Liver (tissue), 10 donors: ENCODE measurements at places on chromosomes 7 and 10.

- no peak overlapping the region for H3K4me3 ChIP-seq
- H3K4me1 ChIP-seq, result peaks cover 3% of the 10 kb centered on the region
- H3K27ac ChIP-seq, result no peak overlapping the region
- H3K27me3 ChIP-seq, result no peaks in the 10 kb centered on the region
- H3K36me3 ChIP-seq, result no peaks in the 10 kb centered on the region
Observed at GRCh38 chr7:105187302-105188169, 173.5 kb downstream of the KMT2E start.

DNA sequence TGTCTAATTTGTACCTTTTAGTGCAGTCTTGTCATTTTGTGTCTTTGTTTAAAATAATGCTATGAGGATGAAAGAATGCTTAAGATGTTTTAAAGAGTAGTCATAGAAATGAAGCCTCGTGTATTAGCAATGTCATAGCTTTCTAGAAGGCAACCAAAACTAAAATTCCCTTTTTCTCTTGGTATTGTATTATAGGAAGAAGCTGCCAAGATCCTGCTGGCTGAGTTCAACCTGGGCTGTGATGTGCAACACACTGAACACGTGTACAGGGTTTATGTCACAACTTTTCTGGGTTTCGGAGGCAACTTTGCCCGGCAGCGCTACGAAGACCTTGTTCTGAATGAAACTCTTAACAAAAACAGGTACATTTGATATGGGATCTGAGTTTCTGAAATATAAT lies 36.2 kb downstream of the COX15 start:
- H3K36me3 ChIP-seq, result peaks cover 40% of the 10 kb centered on the region
- no peaks in the 10 kb centered on the region for H3K4me1 ChIP-seq
- no peaks in the 10 kb centered on the region for H3K27me3 ChIP-seq
- DNase-seq, result no peak

DNA sequence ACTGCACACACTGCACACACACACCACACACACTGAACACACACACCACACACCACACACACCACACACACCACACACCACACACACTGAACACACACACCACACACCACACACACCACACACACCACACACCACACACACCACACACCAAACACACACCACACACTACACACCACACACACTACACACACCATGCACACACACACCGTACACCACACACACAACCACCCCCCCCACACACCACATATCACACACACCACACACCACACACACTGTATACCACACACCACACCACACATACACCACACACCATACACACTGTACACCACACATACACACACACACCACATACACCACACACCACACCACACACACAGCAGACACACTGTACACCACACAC lies 59.5 kb downstream of the FAM204A start:
- no peak overlapping the region for H3K4me3 ChIP-seq
- H3K36me3 ChIP-seq, result no peaks in the 10 kb centered on the region
- H3K27me3 ChIP-seq, result peaks cover 7% of the 10 kb centered on the region
- no peak overlapping the region for H3K27ac ChIP-seq
- H3K4me1 ChIP-seq, result no peaks in the 10 kb centered on the region
- DNase-seq, result no peak

- DNase-seq, result no peak
- H3K4me3 ChIP-seq, result no peak overlapping the region
- peaks cover 43% of the 10 kb centered on the region for H3K36me3 ChIP-seq
- H3K4me1 ChIP-seq, result no peaks in the 10 kb centered on the region
- no peak overlapping the region for H3K27ac ChIP-seq
Observed at GRCh38 chr7:141754939-141755338, 9.0 kb upstream of the TAS2R3 start.

GRCh38 chr10:57921140-57921539 lies 346.6 kb downstream of the IPMK start:
- no peak for DNase-seq
- H3K4me1 ChIP-seq, result no peaks in the 10 kb centered on the region
- H3K27ac ChIP-seq, result no peak overlapping the region
- no peaks in the 10 kb centered on the region for H3K36me3 ChIP-seq

GRCh38 chr10:132941640-132942051 lies 724 bp downstream of the CFAP46 start:
- no peaks in the 10 kb centered on the region for H3K36me3 ChIP-seq
- peaks cover 8% of the 10 kb centered on the region for H3K27me3 ChIP-seq
- no peak overlapping the region for H3K4me3 ChIP-seq
- no peak for DNase-seq

- H3K27me3 ChIP-seq, result no peaks in the 10 kb centered on the region
- H3K4me1 ChIP-seq, result no peaks in the 10 kb centered on the region
- peaks cover 47% of the 10 kb centered on the region for H3K36me3 ChIP-seq
- no peak for DNase-seq
- H3K27ac ChIP-seq, result no peak overlapping the region
Observed at GRCh38 chr10:997266-998022, 9.2 kb downstream of the GTPBP4 start.

GRCh38 chr7:13107291-13107690 lies 419.9 kb downstream of the ARL4A start:
- H3K36me3 ChIP-seq, result no peaks in the 10 kb centered on the region
- no peaks in the 10 kb centered on the region for H3K4me1 ChIP-seq
- no peak for DNase-seq
- no peaks in the 10 kb centered on the region for H3K27me3 ChIP-seq

DNA sequence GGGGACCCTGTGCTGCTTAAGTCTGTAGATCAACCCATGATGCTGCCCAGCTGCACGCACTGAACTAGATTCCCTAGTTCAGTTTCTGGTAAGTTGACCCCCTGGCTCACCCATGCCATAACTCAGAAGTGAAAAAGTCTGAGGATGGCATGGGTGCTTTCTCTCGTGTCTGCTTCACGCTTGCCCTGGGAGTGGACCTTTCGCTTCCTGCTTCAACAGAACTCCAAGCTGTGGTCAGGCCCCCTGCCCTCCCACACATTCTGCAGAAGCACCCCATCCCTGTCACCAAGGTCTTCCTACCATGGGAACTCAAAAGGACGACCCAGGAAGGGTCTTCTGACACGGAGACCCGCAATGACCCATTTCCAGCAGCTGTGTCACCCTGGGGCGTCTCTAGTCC lies 39.9 kb downstream of the LRRC18 start:
- H3K27me3 ChIP-seq, result no peaks in the 10 kb centered on the region
- H3K27ac ChIP-seq, result no peak overlapping the region
- no peaks in the 10 kb centered on the region for H3K4me1 ChIP-seq
- DNase-seq, result no peak
- H3K4me3 ChIP-seq, result no peak overlapping the region

DNA sequence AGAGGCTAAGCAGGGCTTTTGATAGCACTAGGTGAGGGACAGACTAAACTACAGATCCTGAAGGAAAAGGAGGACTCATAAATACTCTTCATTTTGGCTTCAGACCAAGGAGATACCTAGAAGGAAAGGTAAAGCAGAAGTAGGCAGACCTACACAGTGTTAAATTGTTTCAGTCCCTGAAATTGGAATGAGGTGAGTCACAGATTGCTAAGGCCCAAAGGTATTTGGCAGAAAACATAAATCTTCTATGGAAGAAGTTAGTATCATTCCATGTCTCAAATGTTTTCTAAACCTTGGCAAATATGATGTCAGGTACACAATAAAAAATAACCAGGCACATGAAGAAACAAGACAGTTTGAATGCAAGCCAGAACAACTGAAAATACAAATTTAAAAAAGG lies 30.0 kb downstream of the MTERF1 start:
- H3K36me3 ChIP-seq, result no peaks in the 10 kb centered on the region
- no peaks in the 10 kb centered on the region for H3K4me1 ChIP-seq
- no peak overlapping the region for H3K4me3 ChIP-seq

GRCh38 chr7:92460109-92460508 lies 12.8 kb downstream of the GATAD1 start:
- H3K36me3 ChIP-seq, result peaks cover 5% of the 10 kb centered on the region
- H3K4me1 ChIP-seq, result no peaks in the 10 kb centered on the region
- DNase-seq, result no peak
- no peak overlapping the region for H3K4me3 ChIP-seq

GRCh38 chr7:37065779-37066271 lies 341.5 kb upstream of the AOAH start:
- no peaks in the 10 kb centered on the region for H3K4me1 ChIP-seq
- DNase-seq, result no peak
- H3K4me3 ChIP-seq, result no peak overlapping the region
- H3K27ac ChIP-seq, result no peak overlapping the region

GRCh38 chr10:83089335-83089734 lies 1050.0 kb upstream of the GHITM start:
- H3K27me3 ChIP-seq, result no peaks in the 10 kb centered on the region
- H3K27ac ChIP-seq, result no peak overlapping the region
- H3K4me1 ChIP-seq, result no peaks in the 10 kb centered on the region
- no peak for DNase-seq
- no peak overlapping the region for H3K4me3 ChIP-seq

DNA sequence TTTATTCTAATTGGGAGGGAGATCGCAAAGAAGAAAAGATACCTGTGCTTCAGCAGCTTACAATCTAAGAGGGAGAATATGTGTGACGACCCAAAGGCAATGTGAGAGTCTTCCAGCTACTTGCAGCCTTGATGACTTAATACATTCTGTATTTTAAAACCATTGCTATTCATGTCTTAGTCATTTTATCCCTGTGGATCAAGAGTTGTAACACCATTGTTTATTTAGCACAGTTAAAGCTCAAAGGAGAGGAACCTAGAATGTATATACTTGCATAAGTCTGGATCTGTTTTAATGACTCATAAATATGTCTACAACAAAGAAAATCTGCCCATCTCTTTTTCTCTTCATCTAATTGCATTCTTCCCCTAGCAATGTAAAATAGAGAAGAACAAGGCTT lies 117.9 kb upstream of the DLX6 start:
- no peaks in the 10 kb centered on the region for H3K27me3 ChIP-seq
- no peaks in the 10 kb centered on the region for H3K36me3 ChIP-seq
- no peak overlapping the region for H3K27ac ChIP-seq

DNA sequence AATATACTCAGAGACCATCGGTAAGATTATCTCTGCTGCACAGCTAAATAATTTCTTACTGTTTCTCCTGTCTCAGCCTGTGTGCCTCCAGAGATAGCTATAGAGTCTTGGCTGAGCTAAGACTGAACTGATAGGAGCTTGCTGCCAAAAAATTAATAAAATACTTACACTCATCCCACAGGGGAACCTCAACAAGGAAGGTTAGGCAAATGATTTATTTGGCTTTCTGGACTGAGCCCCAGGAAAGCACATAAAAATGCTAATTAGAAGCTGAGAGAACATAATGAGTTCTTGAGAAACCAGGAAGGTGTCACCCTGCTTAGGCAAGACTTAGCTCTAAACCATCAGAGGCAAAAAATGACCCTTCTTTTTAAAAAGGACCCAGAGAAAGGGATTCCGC lies 534.5 kb downstream of the TNS3 start:
- DNase-seq, result no peak
- H3K27ac ChIP-seq, result no peak overlapping the region
- peaks cover 4% of the 10 kb centered on the region for H3K4me1 ChIP-seq
- no peak overlapping the region for H3K4me3 ChIP-seq
- H3K27me3 ChIP-seq, result no peaks in the 10 kb centered on the region

GRCh38 chr10:118594392-118595063 lies 920 bp downstream of the PRLHR start:
- no peak overlapping the region for H3K27ac ChIP-seq
- H3K4me1 ChIP-seq, result no peaks in the 10 kb centered on the region
- H3K4me3 ChIP-seq, result no peak overlapping the region
- H3K36me3 ChIP-seq, result no peaks in the 10 kb centered on the region
- peaks cover 10% of the 10 kb centered on the region for H3K27me3 ChIP-seq

DNA sequence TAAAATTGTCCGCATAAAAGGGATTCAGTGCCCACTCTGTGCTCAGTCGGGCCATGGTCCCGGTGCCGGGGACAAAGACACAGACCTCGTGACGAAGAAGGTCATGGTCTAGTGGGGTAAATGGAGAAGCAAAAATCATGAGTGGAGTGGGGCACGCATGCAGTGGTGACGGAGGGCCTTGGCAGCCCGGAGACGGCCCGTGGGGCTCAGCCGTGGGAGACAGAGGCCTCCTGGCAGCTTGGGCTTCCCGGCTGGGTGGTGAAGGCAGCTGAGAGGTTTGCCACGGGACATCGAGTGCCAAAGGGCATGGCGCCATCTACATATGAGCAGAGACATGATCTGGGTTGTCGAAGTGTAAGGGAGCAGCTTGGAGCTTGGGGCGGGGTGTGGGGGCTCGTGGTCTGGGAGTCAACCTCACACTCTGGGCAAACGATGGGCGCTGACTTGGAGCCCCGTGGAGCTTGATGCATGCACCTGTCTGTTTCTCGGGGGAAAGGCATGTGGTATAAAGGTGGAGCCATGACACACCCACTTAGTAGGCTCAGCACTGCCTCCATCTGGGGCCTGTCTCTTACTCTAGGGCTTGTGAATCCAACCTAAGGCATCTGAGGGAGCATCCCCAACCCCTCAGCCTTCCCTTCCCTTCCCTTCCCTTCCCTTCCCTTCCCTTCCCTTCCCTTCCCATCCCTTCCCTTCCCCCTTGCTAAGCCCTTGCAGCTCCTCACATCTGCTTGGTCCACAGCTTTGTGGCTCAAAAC lies 151.0 kb upstream of the INSYN2A start:
- H3K27ac ChIP-seq, result no peak overlapping the region
- H3K4me1 ChIP-seq, result no peaks in the 10 kb centered on the region
- peaks cover 17% of the 10 kb centered on the region for H3K36me3 ChIP-seq

DNA sequence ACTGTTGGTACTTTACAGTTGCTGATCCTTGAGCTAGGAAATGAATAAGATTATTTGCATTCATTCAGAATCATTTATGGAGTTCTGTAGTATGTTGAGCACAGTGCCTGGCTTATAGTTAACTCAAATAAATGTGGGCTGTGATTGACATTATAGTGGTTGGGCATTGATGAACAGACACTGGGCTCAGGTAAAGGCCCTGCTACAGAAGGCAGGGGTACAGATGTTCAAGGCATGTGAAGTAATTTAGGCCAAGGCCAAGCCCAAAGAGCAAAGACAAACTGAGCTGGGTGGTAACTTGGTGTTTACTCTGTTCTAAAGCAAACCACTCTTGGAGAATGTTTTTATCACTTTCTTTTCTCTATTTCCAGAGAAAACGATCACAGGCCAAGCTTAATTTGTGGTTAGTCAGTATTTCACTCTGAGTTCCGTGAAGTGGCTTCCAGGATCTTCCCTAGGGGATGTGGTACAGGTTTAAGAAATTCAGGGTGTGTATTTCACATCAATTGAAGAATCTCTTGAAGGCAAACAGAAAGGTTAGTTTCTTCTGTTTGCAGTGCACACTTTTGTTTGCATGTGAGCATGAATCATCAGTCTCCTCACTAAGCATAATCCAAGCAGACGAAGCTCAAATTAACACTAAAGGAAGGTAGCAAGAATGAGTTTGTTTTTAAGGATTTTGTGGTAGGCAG lies 113.9 kb upstream of the PRR15 start:
- no peak overlapping the region for H3K27ac ChIP-seq
- no peaks in the 10 kb centered on the region for H3K27me3 ChIP-seq
- H3K4me3 ChIP-seq, result no peak overlapping the region
- H3K36me3 ChIP-seq, result peaks cover 2% of the 10 kb centered on the region
- peaks cover 5% of the 10 kb centered on the region for H3K4me1 ChIP-seq

DNA sequence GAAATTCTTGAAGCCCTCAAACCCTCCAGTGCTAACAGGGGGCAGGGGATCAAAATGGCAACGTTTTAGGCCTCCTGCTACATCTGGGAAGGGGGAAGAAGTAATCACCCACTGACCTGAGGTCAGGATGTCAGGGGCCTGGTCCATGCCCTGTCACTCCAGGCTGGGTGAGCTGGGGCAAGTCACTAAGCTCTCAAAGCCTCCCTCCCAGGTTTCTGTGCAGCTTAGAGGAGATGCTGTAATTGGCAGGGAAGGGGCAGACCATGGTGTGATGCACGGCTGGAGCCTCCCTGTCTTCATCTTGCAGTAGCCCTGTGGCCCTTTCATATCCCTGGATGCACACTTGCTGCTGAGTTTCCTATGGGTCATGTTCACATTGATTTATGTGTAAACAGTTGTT lies 27.2 kb downstream of the LEP start:
- no peak overlapping the region for H3K27ac ChIP-seq
- no peaks in the 10 kb centered on the region for H3K27me3 ChIP-seq
- no peaks in the 10 kb centered on the region for H3K36me3 ChIP-seq
- no peak overlapping the region for H3K4me3 ChIP-seq
